ENCODE measurements at places on chromosomes 4 and X.
A peak's percentile ranks its signal among the peaks of the same experiment; 100 is the strongest.

- no peak for DNase-seq
Observed at GRCh38 chrX:154776753-154777152, 14.1 kb downstream of the DKC1 start.

DNA sequence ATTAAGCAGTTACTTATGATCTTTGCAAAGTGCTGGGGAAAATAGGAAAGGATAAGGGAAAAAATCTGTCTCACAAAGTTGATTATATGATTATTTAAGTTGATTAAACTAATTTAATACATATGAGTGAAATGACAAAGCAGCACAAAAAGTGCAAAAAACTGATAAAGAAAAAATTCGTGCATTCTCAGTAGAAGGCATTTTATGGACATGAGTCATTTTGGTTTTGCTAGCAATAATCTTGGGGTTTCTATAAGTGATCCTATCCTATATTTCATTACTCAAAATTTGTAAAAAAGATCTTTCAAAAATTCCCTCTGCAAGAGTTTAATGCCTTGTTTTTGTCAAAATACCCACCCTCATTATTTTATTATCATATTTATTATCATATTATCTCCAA lies 224.2 kb upstream of the ANXA10 start:
- DNase-seq = no peak

DNA sequence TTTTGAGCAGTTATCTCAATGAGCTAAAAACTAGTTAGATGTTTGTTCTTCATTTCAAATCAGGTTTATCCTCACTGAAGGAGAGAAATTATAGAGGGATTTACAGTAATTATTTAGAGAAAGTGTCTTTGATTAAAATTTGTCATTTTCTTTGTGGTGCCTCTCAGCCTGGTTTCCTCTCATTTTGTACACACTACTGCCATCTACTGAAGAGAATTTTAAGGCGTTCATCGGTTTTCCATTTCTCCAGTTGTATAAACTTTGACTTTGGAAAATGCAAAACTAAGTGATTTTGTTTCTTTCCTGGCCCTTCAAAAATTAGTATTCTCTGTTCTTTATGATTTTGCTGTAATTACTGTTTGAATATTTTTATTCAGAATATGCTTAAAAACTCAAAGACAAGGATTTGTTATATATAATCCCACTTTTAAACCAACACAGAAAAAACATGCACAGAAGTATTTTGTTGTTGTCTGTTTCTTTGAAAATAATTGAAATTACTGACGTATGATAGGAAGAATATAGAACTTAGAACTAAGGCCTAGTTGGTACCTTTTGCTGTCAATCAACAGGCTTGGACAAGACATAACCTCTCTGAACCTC lies 34.4 kb upstream of the ANXA3 start:
- peak; percentile 50 for DNase-seq

DNA sequence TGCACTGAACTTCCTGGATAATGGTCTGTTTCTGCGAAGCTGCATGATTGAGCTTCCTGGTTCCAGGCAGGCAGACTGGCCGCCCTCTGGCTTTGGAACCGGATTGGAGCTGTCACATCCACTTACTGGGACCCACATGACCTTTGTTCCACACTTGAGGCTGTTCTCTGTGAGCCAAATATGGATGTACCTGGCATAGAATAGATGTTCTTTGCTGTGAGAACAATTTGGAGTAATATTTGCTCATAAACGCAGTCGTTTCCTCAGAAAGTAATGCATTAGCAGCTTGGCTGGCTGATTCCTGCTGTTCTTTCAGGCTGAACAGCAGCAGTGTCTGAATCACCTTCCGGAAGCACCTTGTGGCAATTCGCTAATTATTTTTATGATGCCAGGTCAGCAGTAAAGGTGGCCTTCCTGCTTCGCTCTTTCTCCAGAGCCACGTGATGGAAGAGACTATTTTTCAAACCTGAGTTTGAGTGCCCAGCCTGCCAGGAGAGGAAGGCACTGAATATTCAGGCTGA lies 78.1 kb upstream of the BOD1L1 start:
- no peak for DNase-seq

DNA sequence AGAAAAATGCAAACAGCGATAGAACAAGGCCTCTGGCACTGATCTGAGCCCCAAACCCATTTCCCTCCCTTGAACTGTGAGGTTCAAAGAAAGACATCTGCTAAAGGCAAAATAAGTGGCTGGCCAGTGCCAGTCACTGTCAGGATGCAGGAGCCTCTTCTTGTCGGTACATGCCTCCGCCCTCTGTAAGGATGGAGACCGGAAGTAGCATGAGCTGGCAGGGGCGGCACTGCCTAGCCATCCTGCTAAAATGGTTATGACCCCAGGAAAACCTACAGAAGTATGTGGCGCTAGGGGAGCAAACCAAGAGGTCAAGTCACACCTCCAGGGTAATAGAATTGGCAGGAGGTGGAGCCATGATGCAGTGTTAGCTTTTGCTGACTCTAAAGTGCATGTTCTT lies 180.3 kb downstream of the DCLK2 start:
- DNase-seq = no peak

GRCh38 chrX:106178826-106179225 lies 10.7 kb downstream of the PWWP3B start:
- DNase-seq = no peak

- DNase-seq = no peak
Observed at GRCh38 chr4:92451782-92452181, 148.0 kb downstream of the GRID2 start.

GRCh38 chr4:139210486-139210885 lies 33.5 kb upstream of the ELF2 start:
- no peak for DNase-seq

- no peak for DNase-seq
Observed at GRCh38 chr4:108427946-108428485, 192.4 kb upstream of the RPL34 start.

- no peak for DNase-seq
Observed at GRCh38 chr4:129085472-129085871, 7.9 kb downstream of the SCLT1 start.

- DNase-seq = no peak
Observed at GRCh38 chr4:19728773-19729172, 522.9 kb upstream of the SLIT2 start.

DNA sequence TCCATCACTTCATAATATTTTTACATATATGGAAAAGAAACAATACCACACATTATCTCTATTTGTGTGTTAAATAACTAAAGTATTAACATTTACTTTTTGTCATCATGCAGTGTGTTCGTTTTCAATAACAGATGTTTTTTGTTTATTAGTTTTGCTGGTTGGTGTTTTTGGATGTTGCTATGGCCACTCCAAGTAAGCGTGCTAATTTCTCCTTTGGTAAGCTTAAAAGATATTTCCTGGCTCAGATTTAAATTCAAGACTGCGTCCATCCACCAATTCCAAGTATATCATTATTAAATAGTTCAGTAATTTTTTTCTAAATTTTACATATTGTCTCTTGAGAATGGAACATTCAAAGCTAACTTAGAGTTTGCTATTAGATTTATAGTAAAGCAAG lies 235.4 kb upstream of the IL1RAPL1 start:
- no peak for DNase-seq

DNA sequence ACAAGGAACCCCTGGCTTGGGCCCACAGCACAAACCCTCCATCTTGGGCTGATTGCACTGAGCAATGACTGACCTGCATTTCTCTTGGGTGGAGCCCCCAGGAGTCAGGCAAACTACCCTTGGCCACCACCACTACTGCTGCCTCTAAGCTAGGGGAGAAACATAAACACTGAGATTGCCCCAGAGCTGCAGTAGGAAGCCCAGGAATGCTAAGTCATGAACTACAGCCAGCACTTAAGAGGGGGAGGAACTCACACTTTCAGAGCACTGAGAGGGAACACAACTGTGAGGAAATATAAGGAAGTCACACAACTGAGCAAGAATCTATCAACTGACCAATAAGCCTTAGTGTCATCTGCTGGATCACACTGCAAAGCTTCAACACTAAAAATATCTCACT lies 111.6 kb upstream of the PPP3CA start:
- DNase-seq = no peak

GRCh38 chr4:123408471-123409084 lies 12.0 kb downstream of the SPRY1 start:
- DNase-seq = no peak

GRCh38 chr4:56655209-56655626 lies 25.9 kb downstream of the HOPX start:
- DNase-seq = no peak

Measured in D341Med (cell line).